ENCODE measurements at places on chromosomes 2 and 18.

- DNase-seq = no peak
Observed at GRCh38 chr2:2590841-2591541, 259.9 kb upstream of the MYT1L start.

GRCh38 chr2:207513551-207514257 lies 16.1 kb upstream of the CREB1 start:
- DNase-seq = no peak

DNA sequence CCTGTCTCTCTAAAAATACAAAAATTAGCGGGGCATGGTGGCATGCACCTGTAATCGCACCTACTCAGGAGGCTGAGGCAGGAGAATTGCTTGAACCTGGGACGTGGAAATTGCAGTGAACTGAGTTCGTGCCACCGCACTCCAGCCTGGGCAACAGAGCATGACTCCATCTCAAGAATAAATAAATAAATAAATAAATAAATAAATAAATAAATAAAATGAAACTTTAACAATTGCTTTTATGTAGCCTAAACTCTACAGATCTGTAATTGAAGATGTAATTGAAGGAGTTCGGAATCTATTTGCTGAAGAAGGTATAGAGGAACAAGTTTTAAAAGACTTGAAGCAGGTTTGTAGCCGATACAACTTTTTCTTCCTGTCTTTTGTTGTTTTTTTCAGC lies 2.9 kb downstream of the GTF2A1L start:
- no peak for DNase-seq

DNA sequence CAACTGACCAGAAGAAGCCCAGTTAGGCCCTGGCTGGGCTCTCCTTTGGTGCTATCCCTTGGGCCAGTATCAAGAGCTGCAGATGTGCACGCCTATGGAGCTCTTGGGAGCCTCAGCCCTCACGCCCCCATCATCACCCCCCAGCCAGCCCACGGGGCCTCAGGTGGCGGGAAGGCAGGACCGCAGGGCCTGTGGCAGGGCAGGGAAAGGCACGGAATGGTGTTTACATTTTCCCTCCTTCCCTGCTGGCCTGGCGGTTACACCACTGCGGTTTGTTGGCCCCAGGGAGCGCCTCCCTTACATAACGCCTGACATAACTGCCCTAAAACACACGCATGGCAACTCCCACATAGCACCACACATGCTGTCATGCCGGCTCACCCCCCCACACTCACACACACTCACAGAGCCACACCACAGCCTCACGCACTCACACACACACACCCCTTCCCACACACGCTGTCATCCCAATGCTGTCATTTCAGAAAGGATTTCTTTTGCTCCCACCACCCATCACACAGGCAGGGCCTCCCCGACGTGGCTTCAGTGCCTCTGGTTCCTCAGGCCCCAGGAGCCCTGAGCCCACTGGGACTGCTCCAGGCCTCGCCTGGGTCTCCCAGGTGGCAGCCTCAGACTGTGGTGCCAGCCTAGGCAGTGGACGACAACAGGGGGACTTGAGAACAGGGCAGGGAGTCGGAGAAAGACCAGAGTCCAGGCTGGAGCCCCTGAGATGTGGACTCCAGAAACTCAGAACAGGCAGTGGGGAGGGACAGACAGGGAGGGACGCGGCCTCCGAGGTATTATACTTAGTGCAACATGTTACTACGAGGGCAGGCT lies 15.7 kb downstream of the ZFP36L2 start:
- no peak for DNase-seq

DNA sequence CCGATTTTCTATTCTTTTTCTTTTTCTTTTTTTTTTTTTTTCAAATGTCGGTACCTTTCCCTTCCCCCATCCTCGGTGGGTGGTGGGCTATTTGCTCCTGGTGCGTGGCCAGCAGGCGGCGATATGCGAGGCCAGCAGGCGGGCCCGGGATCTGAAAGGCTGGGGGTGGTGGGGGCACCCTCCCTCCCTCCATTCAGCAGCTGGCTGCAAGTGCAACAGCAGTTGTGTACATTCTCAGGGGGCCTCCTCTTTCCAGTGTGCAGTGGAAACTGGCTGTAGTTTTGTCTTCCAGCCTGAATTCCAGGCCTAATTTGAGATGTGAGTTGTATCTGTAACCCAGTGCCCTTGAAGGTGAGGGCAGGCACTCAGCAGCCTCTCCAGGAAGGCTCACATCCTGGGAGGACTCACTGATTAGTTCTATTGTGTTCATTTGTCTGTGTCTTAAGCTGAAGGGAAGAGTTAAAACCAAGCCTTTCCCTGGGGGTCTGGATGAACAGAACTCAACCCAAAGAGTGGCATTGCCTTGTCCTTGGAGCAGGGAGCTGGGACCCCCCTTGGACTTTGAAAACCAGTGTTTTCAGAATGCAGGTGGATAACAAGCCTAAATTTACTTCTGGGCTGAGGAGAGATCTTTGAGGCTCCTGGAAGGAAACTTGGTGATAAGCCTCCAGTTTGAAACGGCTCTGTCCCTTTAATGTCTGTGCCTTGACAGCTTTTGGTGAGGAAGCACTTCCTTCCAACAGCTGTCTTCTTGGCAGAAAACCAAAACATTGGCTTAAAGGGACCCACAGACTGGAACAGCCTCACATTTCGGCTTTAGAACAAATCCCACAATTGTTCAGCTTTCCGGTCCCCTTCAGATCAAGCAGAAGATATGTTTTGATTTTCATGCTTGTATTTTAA lies 3.3 kb downstream of the MYCN start:
- no peak for DNase-seq

DNA sequence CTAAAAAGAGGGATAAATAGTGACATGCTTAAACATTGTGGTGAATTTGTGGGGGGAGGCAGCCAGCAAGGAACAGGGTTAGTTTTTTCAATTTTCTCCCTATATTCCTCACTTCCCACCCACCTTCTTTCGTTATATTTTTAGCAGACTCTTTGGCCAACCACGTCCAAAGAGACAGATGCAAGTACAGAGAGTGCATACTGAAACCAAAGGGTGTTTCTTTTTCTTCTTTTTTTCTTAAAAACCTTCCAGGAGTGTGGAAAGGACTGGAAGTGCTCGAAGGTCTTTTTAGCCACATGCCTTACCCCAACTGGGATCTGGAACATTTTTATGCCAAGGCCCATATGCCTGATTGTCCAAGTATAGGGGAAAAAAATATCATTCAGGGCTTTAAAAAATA lies 59.0 kb downstream of the TNP1 start:
- DNase-seq = no peak

GRCh38 chr2:70979180-70979488 lies 704 bp downstream of the ANKRD53 start:
- no peak for DNase-seq

All from activated T-helper 1 cell treated with Interleukin-2 at 50 U/mL for 16 hours (primary cell).